ENCODE measurements at places on chromosomes 5 and 9.

DNA sequence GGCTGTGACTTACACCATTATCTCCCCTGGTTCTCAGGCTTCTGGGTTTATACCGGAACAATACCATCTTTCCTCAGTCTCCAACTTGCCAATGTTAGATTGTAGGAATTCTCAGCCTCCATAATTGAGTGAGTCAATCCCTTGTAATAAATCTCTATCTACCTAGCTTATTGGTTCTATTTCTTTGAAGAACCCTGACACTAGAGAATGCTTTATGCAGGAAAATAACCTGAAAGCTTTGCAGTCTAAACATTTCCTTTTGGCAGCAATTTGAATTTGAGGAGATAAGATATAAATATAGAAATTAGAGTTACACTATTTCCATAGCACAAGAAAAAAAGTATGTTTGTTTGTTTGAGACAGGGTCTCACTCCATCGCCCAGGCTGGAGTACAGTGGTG, 278.1 kb upstream of the CDH18 start:
- no peak for DNase-seq

GRCh38 chr5:145975361-145976066, 39.1 kb downstream of the SH3RF2 start:
- DNase-seq: no peak

DNA sequence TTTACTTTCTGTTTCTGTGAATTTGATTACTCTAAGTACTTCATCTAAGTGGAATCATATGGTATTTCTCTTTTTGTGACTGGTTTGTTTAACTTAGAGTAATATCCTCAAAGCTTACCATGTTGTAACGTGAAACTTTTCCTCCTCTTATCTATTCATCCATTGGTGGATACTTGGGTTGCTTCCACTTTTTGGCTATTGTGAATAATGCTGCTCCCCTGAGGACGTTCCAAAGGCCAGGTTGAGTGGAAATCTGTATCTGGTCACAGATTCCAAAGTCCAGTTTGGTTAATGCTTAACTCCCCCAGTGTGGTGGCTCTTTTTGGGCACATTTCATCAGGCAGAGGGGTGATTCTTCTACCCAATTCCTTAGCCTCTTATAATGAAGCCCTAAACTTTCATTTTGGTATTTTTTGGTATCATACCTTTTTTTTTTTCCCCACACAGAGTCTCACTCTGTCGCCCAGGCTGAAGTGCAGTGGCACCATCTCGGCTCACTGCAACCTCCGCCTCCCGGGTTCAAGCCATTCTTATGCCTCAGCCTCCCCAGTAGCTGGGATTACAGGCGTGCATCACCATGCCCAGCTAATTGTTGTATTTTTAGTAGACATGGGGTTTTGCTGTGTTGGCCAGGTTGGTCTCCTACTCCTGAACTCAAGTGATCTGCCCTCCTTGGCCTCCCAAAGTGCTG, 65.4 kb downstream of the CMYA5 start:
- no peak for DNase-seq

GRCh38 chr9:87290241-87291052, 207.2 kb upstream of the DAPK1 start:
- DNase-seq: no peak

GRCh38 chr5:146544232-146544631, 28.2 kb upstream of the GPR151 start:
- no peak for DNase-seq

- no peak for DNase-seq
Observed at GRCh38 chr9:2700909-2701550, 16.3 kb upstream of the KCNV2 start.

GRCh38 chr9:10008101-10008799, 604.6 kb downstream of the PTPRD start:
- DNase-seq: no peak

DNA sequence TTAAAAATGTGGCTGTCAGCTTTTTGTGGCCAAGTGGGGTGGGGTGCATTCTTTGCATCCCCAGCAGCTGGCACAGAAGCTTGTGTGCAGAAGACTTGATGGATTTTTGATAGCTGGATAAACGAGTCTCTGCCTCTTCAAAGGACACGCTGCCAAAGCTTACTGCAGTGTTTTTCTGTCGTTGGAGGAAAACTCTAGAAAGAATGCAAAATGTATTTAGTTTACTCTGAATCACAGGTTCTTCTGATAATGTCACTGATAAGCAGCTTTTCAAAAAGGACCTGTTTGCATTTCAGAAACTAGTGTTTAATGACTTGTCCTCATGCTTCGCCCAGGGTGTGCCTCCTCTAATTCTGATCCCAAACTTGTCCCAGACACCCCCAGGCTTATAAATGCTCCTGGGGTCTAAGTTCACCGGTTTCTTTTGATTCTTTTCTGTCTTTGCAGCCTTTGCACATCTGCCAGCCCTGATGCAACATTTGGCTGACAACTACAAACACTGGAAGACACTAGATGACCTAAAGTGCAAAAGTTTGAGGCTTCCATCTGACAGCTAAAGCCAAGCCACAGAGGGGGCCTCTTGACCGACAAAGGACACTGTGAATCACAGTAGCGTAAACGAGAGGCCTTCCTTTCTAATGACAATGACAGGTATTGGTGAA, 66.0 kb downstream of the WDR41 start:
- DNase-seq: no peak

DNA sequence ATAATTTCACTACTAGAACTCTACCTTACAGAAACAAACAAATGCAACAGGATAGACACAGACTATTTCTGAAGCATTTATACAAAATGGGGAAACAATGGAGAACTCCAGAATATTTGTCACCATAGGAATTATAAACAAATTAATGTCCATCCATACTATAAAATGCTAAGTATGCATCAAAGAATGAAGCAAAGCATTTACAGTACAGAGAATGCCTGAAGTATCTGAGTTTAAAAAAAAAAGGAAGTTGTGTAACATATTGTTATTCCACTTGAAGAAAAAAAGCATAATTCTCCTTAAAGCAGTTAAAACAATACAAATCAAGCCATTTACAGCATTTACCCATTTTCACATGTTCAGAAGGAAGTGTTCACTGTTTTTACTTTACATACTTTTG, 53.0 kb downstream of the DROSHA start:
- no peak for DNase-seq

- DNase-seq: no peak
Observed at GRCh38 chr9:134385915-134386314, 59.7 kb downstream of the RXRA start.

GRCh38 chr5:145856285-145856818, 16.5 kb downstream of the GRXCR2 start:
- peak; percentile 31 for DNase-seq

GRCh38 chr9:132446887-132447286, 36.9 kb downstream of the CFAP77 start:
- DNase-seq: no peak

DNA sequence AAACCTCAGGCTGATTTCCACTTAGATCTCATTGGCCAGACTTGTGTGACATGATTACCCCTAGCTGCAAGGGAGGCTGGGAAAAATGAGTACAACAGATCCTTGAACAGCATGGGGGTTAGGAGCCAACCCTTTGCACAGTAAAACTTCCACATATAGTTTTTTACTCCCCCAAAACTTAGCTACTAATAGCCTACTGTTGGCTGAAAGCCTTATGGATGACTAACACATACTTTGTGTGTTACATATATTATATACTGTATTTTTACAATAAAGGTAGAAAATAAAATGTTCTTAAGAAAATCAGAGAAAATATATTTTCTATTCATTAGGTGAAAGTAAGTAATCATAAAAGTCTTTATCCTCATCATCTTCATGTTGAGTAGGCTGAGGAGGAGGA, 217.4 kb downstream of the NMUR2 start:
- DNase-seq: no peak

DNA sequence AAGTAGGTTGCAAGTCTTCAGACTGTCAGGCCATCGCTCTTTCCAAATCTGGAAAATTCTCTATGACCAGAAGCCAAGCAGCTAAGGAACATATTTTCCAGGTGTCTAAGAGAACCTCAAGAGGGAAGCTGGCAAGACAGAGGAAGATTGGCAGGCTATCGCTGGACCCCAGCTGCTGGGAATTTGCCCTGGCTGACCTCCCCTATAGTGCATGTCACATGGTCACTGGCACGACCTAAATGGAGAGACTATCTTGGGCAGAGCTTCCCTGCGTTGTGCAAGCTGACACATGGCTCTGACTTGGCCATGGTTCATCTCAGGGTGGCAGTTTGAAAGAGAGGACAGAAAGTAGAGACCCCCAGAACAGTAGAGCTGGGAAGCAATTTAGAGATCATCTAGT, 104.9 kb upstream of the ZNF618 start:
- DNase-seq: no peak

- no peak for DNase-seq
Observed at GRCh38 chr9:112764344-112764743, 13.8 kb downstream of the SNX30 start.

DNA sequence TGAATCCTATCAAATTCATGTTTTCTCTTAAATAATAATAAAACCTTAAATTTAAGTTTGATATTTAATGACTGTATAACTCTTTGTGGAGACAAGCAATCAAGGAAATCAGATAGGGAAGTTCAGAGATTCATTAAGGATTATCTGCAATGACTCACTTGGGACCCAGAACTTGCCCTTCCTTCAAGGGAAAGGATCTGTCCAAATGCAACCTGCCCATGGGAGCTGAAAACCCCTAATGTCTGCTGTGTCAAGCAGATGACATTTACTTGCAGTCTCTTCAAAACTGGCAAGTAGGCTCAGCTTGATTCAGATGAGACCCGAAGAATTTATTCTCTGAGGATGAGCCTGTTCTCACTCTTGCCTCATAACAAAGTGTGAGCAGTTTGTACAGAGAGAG, 1577.6 kb downstream of the EFNA5 start:
- DNase-seq: no peak

- no peak for DNase-seq
Observed at GRCh38 chr5:120873083-120873482, 409.0 kb downstream of the PRR16 start.

- no peak for DNase-seq
Observed at GRCh38 chr5:135606431-135606830, 27.6 kb upstream of the CXCL14 start.

DNA sequence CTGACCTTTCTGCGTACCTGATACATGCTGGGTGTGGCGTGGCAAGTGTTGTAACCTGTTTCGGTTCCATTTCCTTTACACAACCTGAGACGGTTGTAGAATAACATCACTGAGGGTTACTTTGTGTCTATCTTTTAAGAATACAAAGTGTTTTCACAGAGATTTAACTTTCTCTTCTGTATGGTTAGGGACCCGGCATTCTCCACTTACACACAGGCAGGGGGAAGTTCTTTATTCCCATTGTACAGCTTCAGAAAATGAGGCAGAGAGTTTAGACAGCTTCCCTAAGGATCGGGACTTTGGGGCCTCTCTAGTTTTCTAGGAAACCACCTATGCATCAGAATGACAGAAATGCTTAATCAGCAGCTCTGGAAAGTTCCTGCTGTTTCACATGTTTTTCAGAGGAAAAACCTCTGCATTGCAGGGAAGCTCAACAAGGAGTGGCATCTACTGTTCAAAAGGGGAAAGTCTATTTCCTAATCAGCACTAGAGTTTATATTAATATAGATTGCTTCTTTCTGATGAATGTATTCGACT, 41.3 kb downstream of the CAST start:
- no peak for DNase-seq

DNA sequence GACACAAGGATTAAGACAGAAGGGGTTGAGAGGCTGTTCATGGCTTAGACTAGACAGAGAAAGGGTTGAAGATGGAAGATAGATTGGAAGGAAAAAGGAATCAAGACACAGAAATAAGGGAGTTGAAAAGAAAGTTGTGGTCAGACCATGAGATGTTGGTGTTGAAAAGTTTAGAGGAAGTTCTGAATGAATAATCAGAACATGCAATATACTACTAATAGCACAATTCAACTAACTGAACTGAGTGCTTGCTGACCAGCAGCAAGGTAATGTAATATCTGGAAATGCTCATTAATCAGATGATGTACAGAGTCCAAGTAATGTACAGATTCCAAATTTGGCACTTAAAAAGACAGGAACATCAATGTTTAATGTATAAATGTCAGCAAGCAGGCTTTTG, 10.6 kb upstream of the NNT start:
- no peak for DNase-seq

GRCh38 chr9:116543731-116544400, 143.2 kb upstream of the TRIM32 start:
- no peak for DNase-seq

GRCh38 chr9:95874989-95875304, 544 bp upstream of the ERCC6L2 start:
- no peak for DNase-seq

GRCh38 chr5:118249386-118249785, 739.0 kb downstream of the DTWD2 start:
- DNase-seq: no peak

GRCh38 chr5:73096239-73096575, 24.2 kb upstream of the TMEM171 start:
- DNase-seq: no peak

GRCh38 chr9:109031241-109031640, 17.9 kb upstream of the CTNNAL1 start:
- DNase-seq: no peak

DNA sequence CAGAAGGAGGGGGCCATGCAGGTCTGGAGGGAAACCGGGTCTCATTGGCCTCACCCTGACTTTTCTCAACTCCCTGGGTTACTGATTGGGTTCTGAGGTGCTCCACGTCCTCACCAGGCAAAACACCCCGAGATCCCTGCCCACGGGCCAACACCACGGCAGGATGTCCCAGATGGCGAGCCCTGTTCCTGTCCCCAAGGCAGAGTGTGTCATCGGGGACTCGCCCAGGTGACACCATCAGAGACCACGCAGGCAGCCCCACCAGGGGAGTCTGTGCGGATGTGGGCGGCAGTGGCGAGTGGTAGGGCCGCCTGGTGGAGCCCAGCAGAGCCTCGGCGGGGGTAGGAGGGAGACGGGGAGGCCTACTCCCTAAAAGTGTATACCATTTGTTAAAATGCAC, 59.0 kb upstream of the UBAC1 start:
- no peak for DNase-seq

DNA sequence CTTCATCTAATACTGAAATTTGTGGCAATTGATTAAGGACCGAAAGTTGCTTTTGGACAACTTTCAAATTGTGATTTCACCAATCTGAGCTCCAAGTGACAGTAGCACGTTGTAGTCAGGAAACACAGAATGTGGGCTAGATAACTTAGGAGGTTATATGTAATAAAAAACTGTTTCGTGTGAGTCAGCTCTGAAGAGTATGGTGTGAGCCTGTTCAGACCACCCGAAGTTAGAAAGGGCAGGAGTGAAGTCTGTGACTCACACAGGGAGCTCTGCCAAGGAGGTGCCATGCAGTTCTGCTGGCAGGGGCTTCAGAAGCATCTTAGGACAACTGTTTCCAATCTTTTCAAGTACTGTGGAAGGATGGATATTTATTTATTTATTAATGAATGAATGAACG, 16.4 kb upstream of the ZBTB34 start:
- DNase-seq: no peak

Measured in urinary bladder (tissue), 4 donors.